ENCODE measurements at places on chromosomes 13 and 19.

DNA sequence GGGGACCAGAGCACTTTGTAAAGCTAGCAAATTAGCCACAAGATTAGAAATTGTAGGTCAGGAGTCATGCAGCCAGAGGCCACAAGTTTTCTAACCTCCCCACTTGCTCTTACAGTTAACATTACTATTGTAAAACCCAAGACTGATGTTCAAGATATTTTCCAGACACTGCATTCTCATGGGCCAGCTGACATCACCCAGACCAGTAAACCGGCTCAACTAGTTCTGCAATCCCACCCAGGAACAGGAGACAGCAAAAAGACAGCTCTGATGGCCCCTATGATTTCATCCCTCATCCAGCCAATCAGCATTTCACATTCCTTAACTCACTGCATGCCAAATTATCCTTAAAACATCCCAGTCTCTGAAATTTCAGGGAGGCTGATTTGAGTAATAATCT is 178.5 kb downstream of the PRR20E start:
- DNase-seq: no peak

DNA sequence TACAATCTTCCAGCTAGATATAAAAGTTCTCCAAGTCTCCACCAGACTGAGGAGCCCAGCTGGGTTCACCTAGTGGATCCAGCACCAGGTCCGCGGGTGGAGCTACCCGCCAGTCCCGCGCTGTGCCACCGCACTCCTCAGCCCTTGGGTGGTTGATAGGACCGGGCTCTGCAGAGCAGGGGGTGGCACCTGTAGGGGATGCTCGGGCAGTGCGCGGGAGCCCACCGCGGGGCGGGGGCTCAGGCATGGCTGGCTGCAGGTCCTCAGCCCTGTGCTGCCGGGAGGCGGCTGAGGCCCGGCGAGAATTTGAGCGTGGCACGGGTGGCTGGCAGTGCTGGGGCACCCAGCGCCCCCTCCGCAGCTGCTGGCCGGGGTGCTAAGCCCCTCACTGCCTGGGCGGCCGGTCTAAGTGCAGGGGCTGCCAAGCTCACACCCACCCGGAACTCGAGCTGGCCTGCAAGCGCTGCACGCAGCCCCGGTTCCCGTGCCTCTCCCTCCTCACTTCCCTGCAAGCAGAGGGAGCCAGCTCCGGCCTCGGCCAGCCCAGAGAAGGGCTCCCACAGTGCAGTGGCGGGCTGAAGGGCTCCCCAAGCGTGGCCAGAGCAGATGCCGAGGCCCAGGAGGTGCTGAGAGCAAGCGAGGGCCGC is 542.8 kb upstream of the PCDH9 start:
- DNase-seq: no peak

DNA sequence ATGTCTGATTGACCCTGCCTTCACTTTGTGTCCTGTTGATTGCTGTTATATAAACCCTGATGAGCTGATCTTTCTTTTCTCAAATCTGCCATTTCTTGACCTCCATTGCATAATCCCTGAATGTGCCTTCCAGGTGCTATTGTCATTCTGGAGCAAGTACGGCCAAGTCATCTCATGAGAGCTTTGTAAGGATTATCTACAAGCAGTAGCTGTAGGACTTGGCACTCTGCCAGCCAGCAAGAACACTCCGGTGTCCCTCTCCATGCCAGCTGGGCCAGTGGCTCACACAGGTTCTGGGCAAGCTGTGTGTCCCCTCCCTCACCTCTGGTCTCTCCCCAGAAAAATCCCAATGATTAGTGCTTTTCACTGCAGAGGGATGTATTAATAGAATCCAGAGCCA is 348.1 kb downstream of the FOXO1 start:
- peak; percentile 16 for DNase-seq

GRCh38 chr19:3369337-3370213 is 3.2 kb downstream of the NFIC start:
- no peak for DNase-seq

GRCh38 chr13:23458989-23459388 is 25.5 kb upstream of the SACS start:
- no peak for DNase-seq

DNA sequence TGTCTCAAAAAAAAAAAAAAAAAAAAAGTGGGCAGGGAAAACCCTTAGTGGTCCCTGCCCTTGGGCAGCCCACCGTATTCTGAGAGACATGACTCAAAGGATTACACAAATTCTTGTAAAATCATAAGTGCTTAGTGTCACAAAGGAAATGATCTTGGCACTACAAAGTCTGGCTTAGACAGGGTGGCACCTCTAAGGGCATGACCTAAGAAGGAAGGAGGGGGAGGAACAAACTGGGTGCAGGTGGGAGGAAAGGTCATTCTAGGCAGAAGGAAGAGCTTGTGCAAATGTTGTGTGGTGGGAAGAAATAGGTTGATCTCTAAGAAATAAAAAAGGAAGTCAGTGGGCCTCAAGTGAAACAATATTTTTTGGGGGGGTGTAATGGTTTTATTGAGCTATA is 10.4 kb downstream of the PNPLA6 start:
- no peak for DNase-seq

- no peak for DNase-seq
These were observed 77.2 kb downstream of the TSC22D1 start for GRCh38 chr13:44498969-44499368.
